ENCODE measurements at places on chromosomes 7 and 10. TPM values are rescaled to one million over a fixed set of nuclear protein-coding genes. Genes with fewer than 3 reads are reported as not detected.
A peak's percentile ranks its signal among the peaks of the same experiment; 100 is the strongest.

- no peak overlapping the region for H3K27ac ChIP-seq
- H3K36me3 ChIP-seq: no peaks in the 10 kb centered on the region
- no peak for DNase-seq
- no peaks in the 10 kb centered on the region for H3K27me3 ChIP-seq
- H3K4me3 ChIP-seq: peak overlapping the region; percentile 65
These were observed 13.7 kb upstream of the CPA1 start for GRCh38 chr7:130366564-130366963.

DNA sequence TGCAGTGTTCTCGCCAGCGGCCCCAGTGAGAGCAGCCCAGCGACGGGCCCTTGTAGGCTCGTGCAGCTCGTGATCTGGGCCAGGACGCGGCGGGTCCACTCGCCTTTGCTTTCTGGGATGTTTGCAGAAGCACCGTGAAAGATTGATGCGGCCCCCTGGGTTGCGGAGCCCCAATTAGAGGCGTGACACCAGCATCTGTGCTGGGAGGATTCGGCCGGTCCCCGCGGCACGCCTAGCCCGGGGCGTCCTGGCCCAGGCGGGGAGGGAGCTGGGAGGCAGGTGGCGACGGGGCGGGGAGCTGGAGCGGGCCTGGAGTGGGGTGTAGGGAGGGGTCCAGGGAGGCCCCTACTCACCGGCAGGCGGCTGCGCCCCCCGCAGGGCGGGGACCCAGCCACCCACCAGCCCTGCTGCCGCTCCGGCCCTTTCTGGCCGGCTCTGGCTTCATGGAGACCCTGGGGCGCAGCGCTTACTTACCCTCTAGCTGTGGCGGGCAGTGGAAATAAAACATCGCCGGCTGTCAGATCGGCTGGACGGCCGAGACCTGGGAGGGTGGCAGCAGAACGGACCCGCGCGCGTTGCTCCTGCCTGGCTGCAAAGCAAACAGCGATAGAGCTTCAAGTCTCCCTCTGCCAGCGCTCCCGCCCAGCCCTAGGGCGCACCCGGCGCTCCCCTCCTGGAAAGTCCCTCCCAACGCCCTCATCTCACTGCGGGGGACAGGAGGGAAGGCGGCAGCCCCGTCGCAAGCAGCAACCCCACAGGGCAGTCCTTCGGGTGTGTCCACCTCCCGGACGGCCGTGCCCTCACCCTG, 752 bp downstream of the DRGX start:
- peaks cover 86% of the 10 kb centered on the region for H3K27me3 ChIP-seq
- no peaks in the 10 kb centered on the region for H3K36me3 ChIP-seq
- no peak for DNase-seq
- no peak overlapping the region for H3K27ac ChIP-seq
- H3K4me1 ChIP-seq: peaks cover 16% of the 10 kb centered on the region
- no peak overlapping the region for H3K4me3 ChIP-seq

DNA sequence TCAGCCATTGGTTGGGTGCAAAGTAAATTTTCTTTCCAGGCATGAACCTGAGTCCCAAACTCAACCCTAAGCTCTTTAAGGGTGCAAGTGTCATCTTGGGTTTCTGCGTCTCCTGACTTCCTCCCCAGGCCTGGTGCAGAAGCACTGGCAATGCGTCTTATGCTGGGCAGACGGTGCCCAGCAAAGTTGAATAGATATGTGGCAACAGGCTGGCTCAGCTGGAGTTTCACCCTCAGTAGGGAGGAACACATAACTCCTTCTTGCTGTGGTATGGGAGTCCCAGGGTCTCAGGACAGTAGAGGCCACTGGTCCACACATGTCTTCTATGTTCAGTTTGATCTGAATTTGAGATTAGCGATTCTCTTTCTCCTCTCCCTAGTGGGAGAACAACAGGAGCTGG, 181.3 kb downstream of the RPS24 start:
- H3K4me3 ChIP-seq: no peak overlapping the region
- no peaks in the 10 kb centered on the region for H3K4me1 ChIP-seq
- H3K36me3 ChIP-seq: no peaks in the 10 kb centered on the region
- DNase-seq: no peak

GRCh38 chr7:157654350-157654749, 317.5 kb downstream of the DNAJB6 start:
- H3K27ac ChIP-seq: no peak overlapping the region
- H3K4me1 ChIP-seq: peaks cover 3% of the 10 kb centered on the region
- DNase-seq: no peak
- H3K27me3 ChIP-seq: no peaks in the 10 kb centered on the region
- H3K36me3 ChIP-seq: no peaks in the 10 kb centered on the region

GRCh38 chr7:54188843-54189242, 353.3 kb upstream of the VSTM2A start:
- H3K27ac ChIP-seq: no peak overlapping the region
- no peaks in the 10 kb centered on the region for H3K27me3 ChIP-seq
- H3K36me3 ChIP-seq: no peaks in the 10 kb centered on the region
- H3K4me3 ChIP-seq: no peak overlapping the region
- no peaks in the 10 kb centered on the region for H3K4me1 ChIP-seq

DNA sequence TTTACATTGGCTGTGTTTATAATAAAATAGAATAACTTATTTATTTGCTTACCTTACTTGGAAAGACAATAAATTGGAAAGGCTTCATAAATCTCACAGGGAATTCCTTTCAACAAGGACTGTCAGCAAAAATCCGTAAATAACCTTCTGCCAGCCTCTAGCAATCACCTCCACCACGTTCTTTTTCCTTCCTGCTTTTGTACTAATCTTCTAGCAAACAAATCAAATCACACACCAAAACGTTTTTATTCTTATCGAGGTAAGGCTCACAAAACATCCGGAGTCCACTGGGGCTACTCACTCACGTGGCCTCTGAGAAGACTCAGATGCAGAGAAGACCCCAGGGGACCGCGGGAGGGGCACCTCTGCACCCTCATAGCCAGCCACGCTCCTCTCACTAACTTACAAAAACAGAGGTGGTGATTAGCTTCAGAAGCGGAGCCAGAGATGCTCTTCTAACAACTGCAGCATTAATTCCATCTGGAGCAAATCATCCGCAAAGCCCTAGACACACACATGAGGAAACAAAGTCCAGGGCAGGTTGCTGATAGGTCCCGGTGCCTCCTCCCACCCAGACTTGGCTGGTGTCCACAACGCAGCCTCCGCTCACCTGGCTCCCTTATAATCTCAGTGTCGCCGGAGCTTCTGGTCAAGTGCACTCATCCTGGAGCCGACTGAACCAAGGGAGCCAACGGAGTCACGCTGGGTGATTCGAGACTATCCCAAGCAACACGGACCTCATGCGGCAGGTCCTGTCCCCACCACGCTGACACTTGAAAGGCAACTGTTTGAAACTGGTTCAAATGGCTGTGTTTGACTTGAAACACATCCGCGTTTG, 22.5 kb downstream of the CTBP2 start:
- no peak overlapping the region for H3K4me3 ChIP-seq
- H3K36me3 ChIP-seq: no peaks in the 10 kb centered on the region
- H3K27ac ChIP-seq: no peak overlapping the region
- H3K4me1 ChIP-seq: no peaks in the 10 kb centered on the region
- no peak for DNase-seq
- H3K27me3 ChIP-seq: no peaks in the 10 kb centered on the region

DNA sequence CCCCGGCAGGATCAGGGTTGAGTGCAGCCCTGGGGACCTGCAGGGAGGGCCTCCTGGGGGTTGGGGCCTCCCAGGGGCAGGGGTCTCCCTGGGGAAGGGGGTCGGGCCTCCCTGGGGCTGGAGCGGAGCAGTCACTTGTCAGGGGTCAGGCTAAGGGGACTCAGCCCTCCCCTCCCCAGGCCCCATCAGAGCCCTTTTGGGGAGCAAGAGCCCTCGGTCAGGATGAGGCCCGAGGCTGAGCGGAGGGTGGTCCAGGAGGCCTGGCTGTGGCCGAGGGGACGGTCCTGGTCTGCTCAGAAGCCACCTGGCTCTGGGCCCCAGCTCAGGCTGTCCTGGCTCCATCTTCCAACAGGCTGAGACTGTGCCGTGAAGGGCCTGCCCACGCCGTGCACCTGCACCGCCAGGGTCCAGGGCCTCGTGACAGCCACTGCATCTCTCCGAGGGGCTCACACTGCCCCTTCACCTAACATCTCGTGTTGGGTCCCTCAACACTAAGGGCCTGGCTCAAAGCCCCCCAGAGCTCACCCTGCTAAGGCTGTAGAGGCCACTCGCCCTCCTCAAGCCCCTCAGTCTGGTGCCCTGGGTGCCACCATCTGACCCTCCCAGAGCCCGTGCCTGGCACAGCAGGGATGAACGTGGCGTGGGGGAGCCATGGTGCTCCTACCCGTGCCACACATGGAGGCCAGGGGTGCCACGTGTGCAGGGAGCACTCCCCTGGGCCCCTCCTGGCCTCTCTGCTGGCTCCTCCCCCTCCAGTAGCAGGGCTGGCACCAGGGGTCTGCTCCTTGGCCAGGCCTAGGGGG, 12.9 kb downstream of the BHLHA15 start:
- peaks cover 6% of the 10 kb centered on the region for H3K4me1 ChIP-seq
- H3K36me3 ChIP-seq: peaks cover 7% of the 10 kb centered on the region

DNA sequence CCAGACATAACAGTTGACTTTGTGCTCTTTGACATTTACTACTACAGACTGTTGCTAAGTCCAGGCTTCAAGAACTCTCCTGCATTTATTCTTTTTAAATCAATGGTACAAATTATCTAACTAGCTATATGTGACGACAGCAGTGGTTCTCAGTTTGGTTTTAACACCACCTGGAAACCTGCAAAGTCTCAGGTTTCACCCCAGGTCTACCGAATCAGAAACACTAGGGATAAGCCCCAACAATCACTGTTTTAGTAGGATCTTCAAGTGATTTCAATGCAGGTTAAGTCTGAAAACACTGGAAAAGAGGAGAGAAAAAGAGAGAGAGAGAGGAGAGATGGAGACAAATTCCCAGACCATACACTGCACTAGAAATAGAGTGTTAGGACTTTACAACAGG, 519.0 kb downstream of the PCDH15 start:
- H3K27me3 ChIP-seq: no peaks in the 10 kb centered on the region
- no peak for DNase-seq
- H3K4me1 ChIP-seq: no peaks in the 10 kb centered on the region
- no peaks in the 10 kb centered on the region for H3K36me3 ChIP-seq

DNA sequence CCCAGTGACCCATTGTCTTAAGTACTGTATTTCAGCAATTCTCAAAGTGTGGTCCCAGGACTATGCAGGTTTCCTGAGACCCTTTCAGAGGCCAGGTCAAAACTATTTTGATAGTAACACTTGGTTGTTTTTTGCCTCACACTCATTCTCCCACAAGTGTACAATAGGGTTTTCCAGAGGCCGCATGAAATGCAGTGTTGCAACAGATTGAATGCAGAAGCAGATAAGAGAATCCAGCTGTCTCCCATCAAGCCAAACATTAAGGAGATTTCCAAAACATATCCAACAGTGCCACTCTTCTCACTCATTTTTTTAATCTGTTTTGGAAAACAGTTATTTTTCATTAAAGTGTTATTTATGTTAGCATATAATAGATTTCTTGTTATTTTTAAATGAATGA, 20.0 kb downstream of the VKORC1L1 start:
- H3K36me3 ChIP-seq: peaks cover 18% of the 10 kb centered on the region
- no peak overlapping the region for H3K27ac ChIP-seq
- H3K4me1 ChIP-seq: no peaks in the 10 kb centered on the region
- no peak overlapping the region for H3K4me3 ChIP-seq
- no peak for DNase-seq

DNA sequence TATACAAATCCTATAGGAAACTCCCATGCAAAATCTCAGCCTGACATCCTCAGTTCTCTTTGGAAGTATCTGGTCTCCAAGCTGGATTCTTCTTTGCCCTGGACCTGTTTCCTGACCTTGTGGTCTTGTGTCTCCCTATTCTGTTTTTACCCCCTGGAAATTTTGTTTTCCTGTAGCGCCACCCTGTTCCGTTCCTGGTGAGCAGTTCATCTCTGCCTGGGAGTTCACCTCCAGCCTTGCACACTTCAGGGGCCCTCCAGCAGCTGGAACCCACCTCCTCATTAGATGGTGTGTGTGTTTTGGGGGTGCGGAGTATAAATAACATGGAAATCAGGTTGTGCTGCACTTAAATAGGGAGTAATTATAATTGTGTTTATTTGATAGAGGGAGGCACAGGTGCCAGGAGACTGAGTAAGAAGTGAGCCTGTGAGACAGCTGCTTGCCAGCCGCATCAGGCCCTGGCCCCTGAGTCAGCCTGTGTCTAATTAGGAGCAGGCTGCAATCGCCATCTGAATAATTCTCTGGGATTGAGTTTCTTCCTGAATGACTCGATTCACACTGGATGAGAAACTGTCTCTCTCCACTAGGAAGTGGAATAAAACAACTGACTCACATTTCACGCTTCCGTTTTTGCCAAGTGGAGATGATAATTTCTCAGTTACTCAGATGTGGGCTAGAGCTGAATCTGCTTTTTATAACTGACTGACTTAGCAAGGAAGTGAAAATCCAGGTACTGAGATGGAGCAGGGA, 69.4 kb upstream of the HECTD2 start:
- H3K36me3 ChIP-seq: no peaks in the 10 kb centered on the region
- no peaks in the 10 kb centered on the region for H3K27me3 ChIP-seq
- DNase-seq: no peak
- no peak overlapping the region for H3K27ac ChIP-seq
- H3K4me3 ChIP-seq: no peak overlapping the region

- H3K4me3 ChIP-seq: no peak overlapping the region
- no peaks in the 10 kb centered on the region for H3K36me3 ChIP-seq
- peaks cover 2% of the 10 kb centered on the region for H3K4me1 ChIP-seq
- H3K27me3 ChIP-seq: peaks cover 33% of the 10 kb centered on the region
- DNase-seq: no peak
These were observed 90.8 kb upstream of the EEPD1 start for GRCh38 chr7:36062154-36062815.

- DNase-seq: no peak
- peaks cover 11% of the 10 kb centered on the region for H3K4me1 ChIP-seq
These were observed 396 bp downstream of the GRM8 start for GRCh38 chr7:127252377-127252713.

GRCh38 chr7:11082552-11083213, 109.0 kb downstream of the PHF14 start:
- no peak for DNase-seq
- H3K36me3 ChIP-seq: peaks cover 20% of the 10 kb centered on the region
- H3K4me1 ChIP-seq: peaks cover 16% of the 10 kb centered on the region
- H3K27ac ChIP-seq: peak overlapping the region; percentile 52
- no peak overlapping the region for H3K4me3 ChIP-seq

- no peak overlapping the region for H3K4me3 ChIP-seq
- no peak for DNase-seq
- no peaks in the 10 kb centered on the region for H3K27me3 ChIP-seq
- no peaks in the 10 kb centered on the region for H3K36me3 ChIP-seq
- no peak overlapping the region for H3K27ac ChIP-seq
These were observed 807.9 kb upstream of the LRRN3 start for GRCh38 chr7:110283056-110283455.

DNA sequence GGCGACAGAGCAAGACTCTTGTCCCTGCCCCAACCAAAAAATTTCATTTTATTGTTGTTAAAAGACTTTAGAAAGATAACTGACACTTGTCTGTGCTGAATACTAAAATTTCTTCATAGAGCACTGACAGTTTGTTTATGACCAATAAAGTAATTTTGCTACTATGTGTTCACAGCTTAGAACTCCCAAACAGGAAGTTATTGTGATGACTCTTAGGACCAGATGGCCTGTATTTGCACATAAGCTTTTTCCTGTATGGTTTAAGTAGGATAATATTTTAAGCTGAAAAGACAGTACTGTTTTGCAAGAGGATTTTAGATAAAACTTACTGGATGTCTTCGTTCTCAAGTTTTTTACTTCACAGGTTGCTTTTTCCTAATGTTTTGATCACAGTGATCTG, 80.7 kb downstream of the MMRN2 start:
- H3K4me3 ChIP-seq: no peak overlapping the region
- H3K4me1 ChIP-seq: peaks cover 15% of the 10 kb centered on the region
- DNase-seq: no peak
- H3K27ac ChIP-seq: no peak overlapping the region
- peaks cover 5% of the 10 kb centered on the region for H3K36me3 ChIP-seq

CFAP46 gene
- not detected for total RNA-seq

VWA2 gene
- not detected for total RNA-seq

STYXL1 gene
- total RNA-seq: 42.6 TPM

WNT8B gene
- total RNA-seq: 0.41 TPM

Measured in activated CD8-positive, alpha-beta memory T cell treated with anti-CD3 and anti-CD28 coated beads, Interleukin-2, amount 10 ng/mL, durations not matched to agents 7 days and 5 days (primary cell).